Cardiac muscle cell (in vitro differentiated cells and primary cell): ENCODE measurements at places on chromosomes 11 and 22.

DNA sequence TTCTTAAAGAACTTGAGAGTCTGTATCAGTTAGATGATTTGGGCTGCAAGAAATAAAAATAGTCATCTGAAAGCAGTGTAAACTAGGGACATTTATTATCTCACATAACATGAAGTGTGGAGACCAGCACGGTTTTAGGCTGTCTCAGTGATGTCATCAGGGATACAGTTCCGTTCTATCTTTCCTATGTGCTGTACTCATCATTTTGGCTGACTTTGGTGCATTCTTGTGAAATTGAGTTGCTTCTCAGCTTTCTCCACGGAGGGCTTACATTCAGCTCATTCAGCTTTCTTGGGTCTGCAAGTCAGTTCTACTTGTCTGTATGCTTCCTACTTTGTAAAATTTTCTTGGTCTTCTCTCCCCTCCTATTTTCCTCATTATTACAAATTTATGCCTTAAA lies 51.8 kb upstream of the LIN7C start:
- no peak overlapping the region for H3K27ac ChIP-seq
- DNase-seq, result peak; percentile 27
- no peaks in the 10 kb centered on the region for H3K36me3 ChIP-seq
- no peaks in the 10 kb centered on the region for H3K27me3 ChIP-seq
- no peak overlapping the region for H3K4me3 ChIP-seq

DNA sequence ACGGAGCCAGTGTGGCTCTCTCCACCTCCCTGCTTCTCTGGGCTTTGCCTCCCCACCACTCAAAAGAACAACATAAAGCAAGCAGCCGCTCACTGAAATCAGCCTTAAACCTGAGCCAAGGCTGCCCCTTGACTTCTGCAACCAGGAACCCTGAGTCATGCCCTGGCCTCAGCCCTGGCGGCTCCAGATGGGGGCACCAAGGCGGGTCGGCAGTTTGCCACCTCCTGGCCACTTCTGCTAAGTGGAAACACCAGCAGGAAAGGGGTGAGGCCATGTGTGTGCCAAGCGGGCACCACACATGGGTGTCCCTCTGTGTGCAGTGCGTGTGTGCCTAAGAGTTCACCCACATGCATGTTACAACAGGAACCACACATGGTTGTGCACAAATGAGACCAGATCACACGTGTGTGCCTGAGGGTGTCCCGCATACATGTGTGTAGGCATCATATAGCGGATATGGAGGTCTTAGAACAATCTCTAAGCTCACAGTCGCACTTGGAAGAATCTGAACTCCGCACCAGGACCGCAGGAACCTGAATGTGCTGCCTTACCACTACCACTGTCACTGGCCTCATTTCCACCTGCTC lies 221.2 kb downstream of the MN1 start:
- H3K36me3 ChIP-seq, result no peaks in the 10 kb centered on the region
- no peaks in the 10 kb centered on the region for H3K4me1 ChIP-seq
- H3K27ac ChIP-seq, result no peak overlapping the region

GRCh38 chr22:38490915-38491314 lies 15.2 kb downstream of the DDX17 start:
- no peaks in the 10 kb centered on the region for H3K4me1 ChIP-seq
- H3K27ac ChIP-seq, result peak overlapping the region; percentile 59
- peak; percentile 70 for DNase-seq
- peaks cover 94% of the 10 kb centered on the region for H3K36me3 ChIP-seq
- no peak overlapping the region for H3K4me3 ChIP-seq

GRCh38 chr11:33258631-33259205 lies 1.5 kb downstream of the HIPK3 start:
- H3K27ac ChIP-seq, result peak overlapping the region; percentile 100
- H3K36me3 ChIP-seq, result peaks cover 3% of the 10 kb centered on the region
- no peak for DNase-seq
- H3K4me1 ChIP-seq, result peaks cover 20% of the 10 kb centered on the region

- no peak overlapping the region for H3K4me3 ChIP-seq
- H3K27ac ChIP-seq, result no peak overlapping the region
- H3K4me1 ChIP-seq, result no peaks in the 10 kb centered on the region
- no peak for DNase-seq
- H3K36me3 ChIP-seq, result no peaks in the 10 kb centered on the region
- H3K27me3 ChIP-seq, result peaks cover under 1% of the 10 kb centered on the region
These were observed 10.8 kb upstream of the RASSF10 start for GRCh38 chr11:12998336-12998735.
